Right hindlimb (tissue), 1 donor: ENCODE measurements at places on chromosomes 16 and 17.

GRCh38 chr16:85992779-85993178 is 93.8 kb downstream of the IRF8 start:
- no peak for DNase-seq

DNA sequence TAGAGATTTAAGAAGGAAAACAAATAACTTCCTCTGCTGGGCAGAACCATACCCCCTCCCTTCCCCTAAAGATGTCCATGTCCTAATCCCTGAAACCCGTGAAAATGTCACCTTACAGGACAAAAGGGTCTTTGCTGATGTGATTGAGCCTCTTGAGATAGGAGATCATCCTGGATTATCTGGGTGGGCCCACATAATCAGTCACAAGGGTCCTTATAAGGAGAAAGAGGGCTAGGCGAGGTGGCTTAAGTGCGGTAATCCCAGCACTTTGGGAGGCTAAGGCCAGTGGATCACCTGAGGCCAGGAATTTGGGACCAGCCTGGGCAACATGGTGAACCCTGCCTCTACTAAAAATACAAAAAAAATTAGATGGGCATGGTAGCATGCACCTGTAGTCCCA is 12.0 kb upstream of the SLC39A11 start:
- DNase-seq, result no peak

DNA sequence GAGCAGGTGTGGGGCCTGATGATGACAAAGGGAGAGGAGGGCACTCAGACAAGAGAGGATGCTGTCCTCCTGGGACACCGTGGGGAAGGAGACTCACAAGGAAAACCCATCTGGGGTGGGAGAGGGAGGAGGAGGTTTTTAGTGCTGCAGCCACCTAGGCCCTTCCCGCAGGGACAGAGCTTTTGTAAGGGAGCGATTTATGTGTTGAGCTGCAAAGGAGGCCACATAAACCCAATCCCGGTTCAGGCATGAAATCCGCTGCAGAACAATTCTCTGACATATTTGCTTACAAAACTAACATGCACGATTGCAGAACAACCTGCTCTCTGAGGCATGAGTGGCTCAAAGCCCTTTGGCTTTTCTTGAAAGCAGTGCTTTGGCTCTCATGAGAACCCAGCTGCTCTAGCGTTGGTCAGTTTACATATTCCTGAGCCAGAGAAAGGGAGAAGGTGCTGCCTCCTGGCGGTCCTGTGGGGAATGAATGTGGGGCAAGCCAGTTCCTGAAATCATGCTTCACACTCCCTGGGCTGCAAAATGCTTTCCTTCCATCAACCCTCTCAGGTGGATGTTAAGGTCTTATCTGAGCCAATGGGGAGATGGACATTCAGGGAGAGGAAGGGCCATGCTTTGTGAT is 122.4 kb upstream of the NLRP1 start:
- DNase-seq, result peak; percentile 75

- no peak for DNase-seq
These were observed 93.0 kb upstream of the CES5A start for GRCh38 chr16:55968221-55968620.
